ENCODE measurements at places on chromosomes 5 and 9.

GRCh38 chr5:65185468-65185867 lies 296.3 kb downstream of the ADAMTS6 start:
- no peak for DNase-seq

DNA sequence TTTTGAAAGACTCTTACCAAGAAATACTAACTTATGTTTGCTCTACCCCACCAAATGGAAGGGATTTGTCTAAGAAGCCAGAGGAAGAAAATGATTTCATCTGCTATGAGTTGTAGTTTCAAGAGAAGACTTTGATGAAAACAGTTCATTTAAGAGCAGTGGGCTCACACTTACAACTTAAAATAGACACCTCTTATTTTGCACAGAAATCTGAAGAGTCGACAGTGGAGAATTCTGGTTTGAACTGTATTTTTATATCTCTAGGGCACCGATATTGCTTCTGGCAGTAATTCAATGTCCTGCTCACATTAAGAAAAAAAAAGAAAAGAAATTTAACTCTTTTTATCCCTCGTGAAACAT lies 1.9 kb upstream of the DAB2 start:
- no peak for DNase-seq

GRCh38 chr9:20508242-20508641 lies 114.1 kb downstream of the MLLT3 start:
- no peak for DNase-seq

GRCh38 chr5:124655921-124656511 lies 90.4 kb downstream of the ZNF608 start:
- DNase-seq = no peak

DNA sequence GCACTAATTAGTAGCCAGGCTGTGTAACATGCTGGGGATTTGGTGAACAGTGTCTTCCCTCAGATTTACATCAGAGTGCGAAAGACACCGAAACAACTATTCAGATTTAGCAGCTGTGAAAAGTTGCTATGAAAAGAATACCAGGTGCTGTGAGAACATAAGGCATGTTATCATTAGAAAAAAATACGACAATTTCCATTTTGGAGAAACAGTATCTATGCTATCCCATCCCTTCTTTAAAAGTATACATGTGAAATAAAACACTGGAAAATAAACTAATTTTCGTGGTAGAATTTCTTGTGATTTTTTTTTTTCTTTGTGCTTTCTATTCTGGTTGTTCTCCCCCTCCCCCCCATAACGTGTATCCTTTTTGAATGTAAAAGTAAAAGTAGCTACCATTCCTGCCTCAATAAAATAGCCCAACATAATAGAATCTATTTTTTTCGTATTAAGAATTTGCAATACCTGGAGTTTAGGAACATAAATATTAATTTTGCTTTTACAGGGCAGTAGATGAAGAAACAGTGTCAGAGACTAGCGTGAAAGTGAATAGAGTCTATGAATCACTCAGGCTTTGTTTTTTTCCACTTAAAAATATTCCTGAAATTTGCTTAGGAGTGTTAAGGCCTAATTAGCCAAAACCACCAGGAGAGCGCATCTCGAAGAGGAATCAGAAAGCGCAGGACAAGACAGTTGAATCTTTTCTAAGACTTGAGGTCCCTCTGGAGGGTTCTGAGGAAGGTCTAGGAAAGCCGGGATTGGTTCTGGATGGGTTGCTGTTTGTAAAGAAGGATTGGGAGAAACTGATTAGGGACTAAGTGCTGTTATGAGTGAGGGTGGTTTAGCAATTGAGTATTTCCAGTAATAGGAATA lies 813 bp upstream of the SLU7 start:
- no peak for DNase-seq

DNA sequence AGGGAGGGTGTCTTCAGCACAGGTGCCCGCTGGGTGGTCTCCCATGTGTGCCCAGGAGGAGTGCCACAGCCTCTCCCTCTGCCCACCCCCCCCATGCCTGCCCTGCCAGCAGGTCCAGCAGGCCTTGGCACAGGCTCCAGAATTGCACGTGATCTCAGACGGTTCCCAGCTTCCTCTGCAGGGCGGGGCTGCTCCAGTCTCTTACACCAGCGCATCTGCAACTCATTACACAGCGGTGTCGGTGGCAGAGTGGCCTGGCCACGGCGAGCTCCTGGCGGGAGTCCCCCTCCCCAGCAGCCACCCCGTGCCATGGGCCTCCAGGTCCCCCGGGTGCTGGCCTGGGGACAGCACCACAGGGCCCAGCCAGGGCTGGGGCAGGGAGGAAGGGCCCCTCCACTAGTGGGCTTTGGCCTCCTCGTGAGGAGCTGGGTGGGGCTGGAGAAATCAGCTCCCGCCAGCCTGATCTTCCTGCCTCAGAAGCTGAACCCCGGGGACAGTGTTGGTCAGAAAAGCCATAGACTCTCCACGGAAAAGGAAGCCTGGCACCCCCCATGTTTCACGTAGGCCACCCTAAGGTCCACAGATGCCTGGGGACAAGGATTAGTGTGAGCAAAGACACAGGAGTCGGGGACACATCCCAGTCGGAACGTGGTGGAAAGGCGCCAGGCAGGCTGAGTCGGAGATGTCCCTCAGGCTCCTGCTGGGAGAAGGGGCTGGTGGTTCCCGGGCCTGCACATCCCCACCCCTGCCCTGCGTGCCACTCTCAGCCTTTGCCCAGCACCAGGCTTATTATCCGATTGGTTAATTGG lies 40.2 kb downstream of the RXRA start:
- no peak for DNase-seq

DNA sequence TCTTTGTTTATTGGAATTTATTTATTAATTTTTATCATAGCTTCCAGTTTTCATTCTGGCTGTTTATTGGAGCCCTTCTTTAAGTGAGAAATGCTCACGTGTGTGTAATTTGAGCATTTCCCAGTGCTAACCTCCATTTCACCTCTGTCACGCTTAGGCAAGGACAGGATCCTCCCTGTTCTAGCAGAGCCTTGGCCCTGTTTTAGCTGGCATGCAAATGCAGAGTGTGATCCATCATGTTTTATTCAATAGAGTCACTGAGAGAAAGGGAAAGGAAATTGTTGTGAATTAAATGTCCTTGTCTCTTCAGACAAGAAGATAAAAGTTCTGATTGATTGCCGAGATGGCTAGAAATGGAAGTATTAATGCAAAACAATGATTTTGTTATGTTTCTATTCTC lies 137.3 kb upstream of the ACO1 start:
- no peak for DNase-seq

- no peak for DNase-seq
These were observed 100.0 kb upstream of the ALDH1B1 start for GRCh38 chr9:38292480-38292879.

DNA sequence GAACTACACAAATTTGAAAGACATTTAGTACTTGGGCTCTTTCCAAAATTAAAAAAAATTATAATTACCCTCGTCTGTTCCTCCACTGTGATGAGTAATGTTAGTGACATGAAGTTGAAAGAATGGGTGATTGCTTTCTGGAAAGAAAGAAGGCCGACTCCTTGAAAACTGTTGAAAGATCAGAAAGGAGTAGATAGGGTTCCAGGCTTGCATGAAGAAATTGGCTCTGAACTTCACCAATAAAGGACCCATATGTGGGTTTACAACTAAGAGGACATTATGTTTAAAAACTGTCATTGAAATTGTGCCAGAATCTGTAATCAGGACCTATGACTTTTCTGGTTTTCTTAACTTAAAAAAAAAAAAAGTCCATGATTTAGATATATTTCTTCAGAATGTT lies 20.7 kb upstream of the MOCS2 start:
- no peak for DNase-seq

- no peak for DNase-seq
These were observed 14.0 kb downstream of the SNX18 start for GRCh38 chr5:54531546-54531945.

GRCh38 chr5:134555890-134556311 lies 30.4 kb downstream of the JADE2 start:
- DNase-seq = peak; percentile 89

- DNase-seq = no peak
These were observed 351.2 kb downstream of the EBF1 start for GRCh38 chr5:158748522-158748921.

GRCh38 chr5:159274676-159275075 lies 11.6 kb downstream of the UBLCP1 start:
- DNase-seq = no peak

DNA sequence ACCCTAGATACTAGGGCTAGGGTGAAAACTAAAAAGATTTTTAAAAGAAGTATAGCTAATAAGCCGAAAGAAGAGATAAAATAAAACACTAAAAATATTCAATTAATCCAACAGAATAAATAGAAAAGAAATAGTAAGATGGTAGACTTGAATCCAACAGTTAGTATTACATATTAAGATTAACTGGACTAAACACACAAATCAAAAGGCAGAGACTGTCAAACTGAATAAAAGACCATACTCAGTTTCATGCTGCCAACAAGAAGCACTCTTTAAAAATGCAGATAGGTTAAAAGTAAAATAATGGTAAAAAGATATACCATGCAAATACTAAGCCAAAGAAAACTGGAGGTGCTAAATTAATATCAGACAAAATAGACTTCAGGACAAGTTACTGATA lies 65.0 kb downstream of the TTLL11 start:
- DNase-seq = no peak

GRCh38 chr5:174273325-174273724 lies 227.8 kb downstream of the NSG2 start:
- DNase-seq = no peak

DNA sequence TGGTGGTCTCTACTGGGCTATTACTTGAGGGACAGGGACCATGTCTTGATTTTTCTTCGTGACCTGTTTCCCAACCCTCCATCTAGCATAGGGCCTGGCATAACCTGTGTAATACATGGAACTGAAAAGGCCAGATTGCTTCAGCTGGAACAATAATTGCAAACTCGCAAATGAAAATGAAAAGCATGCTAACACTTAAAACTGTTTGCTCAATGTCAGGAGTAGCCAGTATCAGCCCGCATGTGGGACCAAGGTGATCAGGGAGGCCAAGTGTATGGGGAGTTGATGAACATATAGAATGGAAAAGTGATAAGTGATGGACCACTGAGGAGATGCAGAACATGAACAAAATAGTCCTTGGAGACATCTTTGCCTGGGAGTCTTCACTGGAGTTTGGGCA lies 25.2 kb downstream of the GLRX start:
- no peak for DNase-seq

GRCh38 chr9:83006378-83006777 lies 56.6 kb downstream of the RASEF start:
- no peak for DNase-seq

GRCh38 chr9:74760031-74760700 lies 127.6 kb downstream of the TRPM6 start:
- DNase-seq = no peak

DNA sequence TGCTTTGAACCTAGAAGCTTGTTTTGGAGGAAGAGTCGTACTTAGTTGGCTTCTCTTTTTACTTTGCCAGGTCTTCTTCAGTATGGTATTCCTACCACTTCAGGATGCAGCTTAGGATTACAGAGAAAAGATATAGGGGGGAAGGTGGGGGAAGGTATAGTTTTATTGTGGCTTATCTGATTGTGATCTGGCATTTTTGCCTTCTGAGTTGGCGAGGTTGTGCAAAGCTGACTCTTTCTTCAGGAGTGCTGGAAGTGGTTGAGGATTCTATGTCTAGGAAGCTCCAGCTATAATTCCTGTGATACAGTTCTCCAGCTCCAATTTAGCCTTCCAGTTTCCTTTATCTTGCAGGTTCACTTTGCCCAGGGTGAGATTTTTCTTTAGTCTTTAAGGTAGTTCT lies 7.0 kb downstream of the CDC42SE2 start:
- DNase-seq = no peak

DNA sequence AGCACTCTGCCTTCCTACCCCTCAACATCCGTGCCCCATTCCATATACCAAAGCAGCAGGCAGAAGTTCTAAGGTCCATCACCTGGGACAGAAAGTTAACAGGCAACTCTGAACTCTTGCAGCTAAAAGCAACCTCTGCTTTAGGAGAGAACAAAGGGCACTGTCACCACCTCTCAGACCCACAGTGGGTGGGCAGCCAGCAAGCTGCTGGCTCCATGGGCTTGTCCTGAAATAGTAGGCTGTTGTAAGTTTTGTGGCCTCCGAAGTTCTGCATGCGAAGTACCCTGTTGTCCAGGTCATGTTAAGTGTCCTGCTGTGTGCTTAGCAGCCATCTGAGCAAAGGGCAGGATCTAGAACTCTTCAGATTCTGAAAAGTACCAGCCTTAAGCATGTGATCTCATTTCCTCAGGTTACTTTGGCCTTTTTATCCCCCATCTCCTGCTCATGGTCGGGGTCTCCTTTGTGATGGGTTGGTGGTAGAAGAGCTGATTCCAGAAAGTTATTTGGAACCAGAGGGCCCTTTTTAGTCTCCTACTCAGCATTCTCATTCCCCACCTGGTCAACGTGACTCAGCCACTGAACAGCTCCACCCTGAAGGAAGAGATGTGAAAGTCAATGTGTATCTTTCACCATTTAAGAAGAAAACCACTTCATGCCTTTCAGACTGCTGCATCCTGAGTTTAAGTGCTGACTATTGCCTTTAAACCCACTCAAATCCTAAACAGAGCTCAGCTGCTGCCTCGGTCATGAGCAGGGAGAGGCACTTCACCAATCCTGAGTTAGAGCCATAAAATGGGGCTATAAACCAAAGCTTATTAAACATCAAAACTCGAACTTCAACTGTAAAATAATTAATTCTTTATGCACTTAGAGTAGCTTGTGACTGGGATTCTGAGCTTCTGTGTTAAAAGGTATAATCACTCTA lies 121.4 kb downstream of the DPYSL3 start:
- no peak for DNase-seq

DNA sequence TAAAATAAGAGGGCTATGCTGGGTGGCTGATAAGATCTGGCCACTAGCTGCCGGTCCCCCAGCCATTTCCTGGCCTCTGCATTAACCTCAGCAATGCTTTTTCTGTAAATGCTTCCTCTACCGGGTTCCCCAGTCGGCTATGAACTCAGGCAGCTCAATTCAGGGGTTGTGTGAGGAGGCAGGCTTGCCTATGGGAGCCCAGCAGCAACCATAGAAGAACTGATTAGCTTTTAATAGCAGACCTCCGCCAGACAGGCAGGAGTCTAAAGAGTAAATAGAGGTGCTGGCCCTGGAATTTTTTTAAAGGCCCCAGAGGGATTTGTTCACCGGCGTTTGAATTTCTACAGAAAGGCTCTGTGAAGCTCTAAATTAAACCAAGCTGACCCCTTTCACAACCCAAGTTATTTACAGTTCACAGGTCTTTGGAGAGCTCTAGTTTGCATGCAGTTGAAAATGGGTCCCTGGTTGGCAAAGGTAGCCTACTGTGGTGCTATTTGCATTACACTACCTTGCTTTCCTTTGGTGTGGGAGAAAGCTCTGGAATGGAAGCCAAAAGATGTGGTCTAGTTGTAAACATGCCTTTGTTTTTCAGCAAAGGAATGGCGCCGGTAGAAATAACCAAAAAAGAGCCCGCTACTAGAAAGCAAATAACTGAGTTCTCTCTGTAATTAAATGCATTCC lies 289.7 kb upstream of the SEMA6A start:
- no peak for DNase-seq
